Tibial nerve (tissue), 4 donors: ENCODE measurements at places on chromosomes 11 and 22. TPM values are rescaled to one million over a fixed set of nuclear protein-coding genes. Genes with fewer than 3 reads are reported as not detected.

GRCh38 chr11:97746818-97747217, 1273.9 kb upstream of the CNTN5 start:
- no peak for DNase-seq

DNA sequence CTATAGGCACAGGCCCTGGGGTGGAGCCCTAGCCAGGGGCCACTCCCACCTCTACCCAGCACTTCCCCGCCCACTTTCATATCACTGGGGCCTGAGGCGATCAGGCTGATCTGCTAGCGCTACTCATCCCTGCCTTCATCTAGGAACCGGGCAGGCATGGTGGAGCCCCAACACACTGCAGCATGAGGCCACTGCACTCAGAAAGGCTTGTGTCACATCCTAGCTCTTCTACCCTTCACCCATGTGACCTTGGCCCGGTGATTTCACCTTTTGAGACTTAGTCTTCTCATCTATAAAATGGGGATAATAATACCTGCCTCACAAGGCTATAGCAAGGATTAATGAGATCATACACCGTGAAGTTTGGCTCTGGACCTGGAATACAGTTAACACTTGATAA, 18.1 kb upstream of the GDPD5 start:
- DNase-seq = no peak

DNA sequence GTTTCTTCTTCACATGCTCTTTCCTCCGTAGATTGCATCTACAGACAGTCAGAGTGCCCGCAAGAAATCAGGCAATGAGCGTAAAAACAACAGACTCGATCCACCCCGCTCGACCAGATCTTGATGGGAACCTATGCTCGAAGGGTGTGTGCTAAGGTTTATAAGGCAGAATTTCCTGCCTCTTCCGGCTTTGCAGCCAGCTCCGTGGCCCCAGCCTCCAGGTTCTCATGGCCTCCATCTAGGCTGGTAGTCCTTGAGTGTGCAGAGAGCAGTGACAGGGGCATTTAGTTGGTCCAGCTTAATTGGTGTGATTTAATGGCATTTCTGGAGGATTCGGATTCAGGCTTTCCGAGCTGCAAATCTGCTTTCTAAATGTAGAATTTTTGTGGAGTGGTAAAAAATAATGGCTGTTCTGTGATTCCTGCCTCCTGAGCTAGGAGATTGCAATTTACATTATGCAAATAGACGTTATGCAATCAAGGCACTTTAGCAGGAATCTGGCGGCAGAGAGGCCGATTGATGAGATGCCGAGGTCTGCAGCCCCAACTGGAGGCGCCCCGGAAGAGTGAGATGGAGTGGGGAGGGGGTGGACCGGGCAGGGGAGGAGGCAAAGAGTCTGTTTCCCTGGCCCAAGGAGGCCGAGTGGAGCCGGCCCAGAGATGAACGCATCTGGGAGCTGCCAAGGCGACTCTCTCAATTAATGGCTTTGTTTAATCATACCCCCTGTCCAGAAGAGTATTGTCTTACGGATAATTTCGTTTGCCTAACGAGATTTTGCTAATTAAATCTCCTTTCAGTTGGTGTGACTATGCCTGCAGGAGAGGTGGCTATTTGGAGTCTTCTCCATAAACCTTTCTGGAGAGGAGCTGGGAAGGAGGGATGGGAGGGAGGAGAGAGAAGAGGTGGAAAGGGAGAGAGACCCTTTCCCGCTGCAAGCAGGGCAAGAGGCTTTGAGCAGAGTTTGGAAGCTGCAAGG, 75.3 kb downstream of the PKNOX2 start:
- DNase-seq = no peak

- no peak for DNase-seq
Observed at GRCh38 chr11:94920311-94920710, 53.0 kb downstream of the CWC15 start.

DNA sequence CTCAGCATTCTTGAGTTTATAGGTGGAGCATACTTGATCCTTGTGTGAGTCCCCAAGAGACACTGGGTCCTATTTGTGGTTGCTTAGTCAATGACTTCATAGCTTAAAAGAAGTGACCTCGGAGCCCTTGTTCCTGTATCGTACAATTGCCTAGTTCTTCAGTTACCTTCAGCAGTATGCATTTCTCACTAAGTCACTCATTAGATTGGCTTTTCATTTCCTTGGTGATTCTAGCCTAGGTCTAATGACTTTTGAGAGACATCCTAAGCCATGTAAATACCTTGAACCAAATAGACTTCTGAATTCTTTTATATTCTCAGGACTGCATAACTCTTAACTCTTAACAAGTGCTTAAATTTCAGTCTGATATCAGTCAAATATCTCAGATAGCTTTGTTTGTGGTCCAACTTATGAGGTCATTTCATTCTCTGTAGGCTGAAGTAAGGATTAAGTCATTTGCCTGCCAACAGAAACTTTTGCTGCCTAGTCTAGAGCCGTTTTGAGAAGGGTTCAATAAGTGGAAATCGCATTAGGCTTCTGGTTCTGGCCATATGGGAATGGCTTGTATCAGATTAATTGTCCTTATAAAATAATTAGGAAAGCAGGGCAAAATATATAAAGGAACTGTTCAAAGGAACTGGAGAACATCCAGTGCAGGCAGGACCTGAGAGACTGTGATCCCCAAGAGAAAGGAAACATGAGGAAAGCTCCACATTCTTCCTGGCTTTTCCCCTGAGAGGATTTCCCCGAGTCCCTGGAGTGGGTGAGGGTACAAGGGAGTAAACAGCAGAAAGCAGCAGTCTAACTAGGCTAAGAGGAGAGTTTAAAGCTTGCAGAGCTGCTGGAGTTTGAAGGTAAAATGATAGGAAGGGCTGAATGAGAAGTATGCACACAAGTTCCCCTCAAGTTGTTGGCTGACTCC, 39.9 kb downstream of the TRAF6 start:
- DNase-seq = no peak

Gene MCM5
- 25.3 TPM for total RNA-seq

Gene SEPTIN5
- 29.1 TPM for total RNA-seq

DNA sequence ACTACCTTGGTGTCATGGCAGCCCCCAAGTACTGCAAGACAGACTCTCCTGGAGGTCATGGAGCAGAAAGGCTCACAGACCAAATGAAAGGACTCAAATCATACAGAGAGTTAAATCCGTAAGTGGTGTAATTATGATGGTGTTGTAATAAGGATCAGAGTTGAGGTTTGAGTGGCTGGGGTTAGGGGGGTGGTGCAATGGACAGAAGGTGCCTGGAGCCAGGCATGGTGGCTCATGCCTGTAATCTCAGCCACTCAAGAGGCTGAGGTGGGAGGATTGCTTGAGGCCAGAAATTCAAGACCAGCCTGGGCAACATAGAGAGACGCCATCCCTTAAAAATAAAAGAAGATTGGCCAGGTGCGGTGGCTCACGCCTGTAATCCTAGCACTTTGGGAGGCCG, 18.7 kb downstream of the ART5 start:
- DNase-seq = no peak

Gene MISFA
- total RNA-seq = not detected

Gene SH3BP1
- total RNA-seq = 7.5 TPM

Gene H19
- total RNA-seq = 642 TPM

- no peak for DNase-seq
Observed at GRCh38 chr11:10916665-10917064, 58.8 kb upstream of the ZBED5 start.

Gene CHRDL2
- not detected for total RNA-seq

DNA sequence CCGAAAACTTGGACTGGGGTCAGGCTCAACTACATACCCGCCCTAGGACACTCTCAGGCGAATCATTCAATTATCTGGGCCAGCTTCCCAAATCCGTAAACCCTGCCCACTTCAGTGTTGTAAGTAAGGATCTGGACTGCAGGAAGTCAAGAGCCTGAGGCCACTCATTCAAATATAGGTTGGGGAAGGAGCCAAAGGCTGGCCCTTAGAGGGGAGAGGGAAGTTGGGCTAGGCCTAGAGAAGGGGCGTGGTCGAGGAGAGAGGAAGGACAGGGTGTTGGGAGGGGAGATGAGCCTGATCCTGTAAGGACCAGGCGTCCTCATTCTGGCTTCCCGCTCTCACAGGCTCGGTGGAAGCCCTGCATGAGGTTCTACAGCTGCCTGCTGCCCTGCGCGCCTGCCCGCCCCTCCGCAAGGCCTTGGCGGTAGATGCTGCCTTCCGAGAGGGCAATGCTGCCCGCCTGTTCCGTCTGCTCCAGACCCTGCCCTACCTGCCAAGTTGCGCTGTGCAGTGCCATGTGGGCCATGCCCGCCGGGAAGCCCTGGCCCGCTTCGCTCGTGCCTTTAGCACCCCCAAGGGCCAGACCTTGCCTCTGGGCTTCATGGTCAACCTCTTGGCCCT, 3.0 kb downstream of the SAC3D1 start:
- DNase-seq = no peak

Gene RFPL1
- total RNA-seq = not detected

DNA sequence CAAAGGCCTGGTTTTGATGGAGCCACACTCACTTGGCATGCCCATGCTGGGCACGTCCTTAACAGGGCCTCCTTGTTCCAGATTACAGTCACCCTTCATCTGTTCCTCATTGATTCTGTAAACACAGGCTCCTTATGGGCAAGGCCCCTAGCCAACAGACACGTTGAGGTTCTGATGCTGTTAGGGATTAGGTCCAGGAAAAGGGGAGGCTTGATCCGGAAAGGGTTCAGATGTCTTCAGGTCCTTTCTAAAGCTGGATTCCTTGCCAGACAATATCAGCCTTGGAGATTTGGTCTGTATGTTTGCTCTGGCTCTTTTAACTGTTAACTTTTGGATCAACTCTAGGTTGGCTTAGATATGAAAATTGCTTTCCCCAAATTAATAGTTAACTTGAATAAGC, 46.9 kb upstream of the PRSS23 start:
- no peak for DNase-seq

DNA sequence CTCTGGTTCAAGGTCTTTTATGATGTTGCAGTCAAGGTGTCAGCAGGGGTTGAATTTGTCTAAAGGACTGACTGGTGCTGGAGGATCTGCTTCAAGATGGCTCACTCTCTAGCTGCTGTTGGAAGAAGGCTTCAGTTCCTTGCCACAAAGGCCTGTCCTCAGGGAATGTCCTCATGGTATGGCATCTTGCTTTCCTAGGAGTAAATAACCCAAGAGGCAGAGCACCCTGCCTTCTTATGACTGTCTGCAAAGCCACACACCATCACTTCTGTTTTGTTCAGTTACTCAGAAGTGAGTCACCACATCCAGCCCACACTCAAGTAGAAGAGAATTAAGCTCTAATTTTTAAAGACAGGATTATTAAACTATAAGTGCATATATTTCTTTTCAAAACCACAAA, 45.2 kb downstream of the PLAAT5 start:
- DNase-seq = no peak
